ENCODE measurements at places on chromosomes 12 and 14.

DNA sequence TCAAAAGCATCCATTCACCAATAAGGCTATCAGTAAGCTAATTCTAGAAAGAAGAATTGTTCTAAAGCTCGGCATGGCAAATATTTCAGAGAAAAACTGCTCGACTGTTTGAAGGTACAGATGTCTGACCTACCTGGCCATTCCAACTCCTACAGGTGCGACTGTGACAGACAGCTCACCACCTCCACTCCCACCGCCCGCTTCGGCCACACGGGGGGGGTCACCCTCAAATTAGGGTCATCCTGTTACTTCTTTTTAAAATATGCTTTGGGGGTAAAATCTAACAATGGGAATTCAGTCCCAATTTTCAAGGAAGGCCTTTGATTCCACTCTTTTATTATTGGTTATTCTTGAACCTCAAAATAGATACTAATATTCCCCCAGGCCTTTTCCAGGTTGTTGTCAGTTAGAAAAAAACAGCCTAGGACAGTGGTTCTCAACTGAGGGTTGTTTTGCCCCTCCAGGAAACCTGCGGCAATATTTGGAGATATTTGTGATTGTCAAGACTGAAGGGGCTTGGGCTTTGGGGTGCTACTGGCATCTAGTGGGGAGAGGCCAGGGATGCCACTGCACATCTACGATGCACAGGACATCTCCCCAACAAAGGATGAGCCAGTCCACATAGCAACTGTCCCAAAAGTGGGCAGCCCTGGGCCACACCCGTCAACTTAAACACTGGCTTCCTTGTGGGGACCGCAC lies 81.2 kb downstream of the BCL11B start:
- DNase-seq = no peak

DNA sequence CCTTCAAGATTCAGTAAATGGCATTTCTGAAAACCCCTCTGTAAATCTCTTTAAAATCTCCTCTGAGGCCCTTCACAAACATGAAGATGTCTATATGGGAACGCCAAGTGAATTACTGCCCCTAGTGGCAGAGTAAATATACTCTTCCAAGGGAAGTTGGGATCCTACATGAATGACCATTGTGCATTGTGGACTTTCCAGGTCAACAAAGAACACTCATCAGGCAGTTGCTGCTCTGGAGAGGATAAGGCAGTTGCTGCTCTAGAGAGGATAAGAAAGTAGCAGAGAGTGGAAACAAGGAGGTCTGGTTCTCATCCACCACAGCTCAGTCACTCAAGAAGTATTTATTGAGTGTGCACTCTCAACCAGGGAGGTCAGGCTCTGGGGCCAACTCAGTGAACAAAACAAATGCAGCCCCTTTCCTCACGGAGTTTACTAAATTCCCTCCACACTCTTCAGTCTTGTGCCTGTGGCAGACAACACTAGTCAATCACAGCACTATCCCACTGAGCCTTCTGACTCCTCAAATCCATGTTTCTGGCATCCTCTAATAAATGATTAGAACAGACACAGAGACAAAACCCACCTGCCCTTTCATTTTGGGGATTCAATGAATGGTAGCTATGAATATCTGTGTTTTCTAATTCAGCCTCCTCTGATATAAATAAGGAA lies 52.9 kb downstream of the SVOP start:
- no peak for DNase-seq

DNA sequence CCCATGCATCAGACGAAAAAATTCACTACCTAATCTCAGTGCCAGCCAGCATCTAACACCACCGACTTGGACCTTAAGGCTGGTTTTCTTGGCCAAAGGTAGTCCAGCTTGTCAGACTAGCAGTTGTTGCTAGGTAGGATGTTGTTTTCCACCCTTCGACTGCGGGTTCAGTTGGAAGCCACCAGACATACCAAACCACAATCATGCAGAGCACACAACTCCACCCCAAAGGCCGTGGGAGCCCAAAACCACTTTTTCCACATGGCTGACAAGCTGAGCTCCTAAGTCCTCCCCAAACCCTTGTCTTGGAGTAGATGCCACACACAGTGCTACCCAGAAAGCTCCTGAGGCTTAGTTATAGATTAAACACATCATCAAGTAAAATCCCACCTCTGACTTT lies 46.8 kb downstream of the LRIG3 start:
- no peak for DNase-seq

DNA sequence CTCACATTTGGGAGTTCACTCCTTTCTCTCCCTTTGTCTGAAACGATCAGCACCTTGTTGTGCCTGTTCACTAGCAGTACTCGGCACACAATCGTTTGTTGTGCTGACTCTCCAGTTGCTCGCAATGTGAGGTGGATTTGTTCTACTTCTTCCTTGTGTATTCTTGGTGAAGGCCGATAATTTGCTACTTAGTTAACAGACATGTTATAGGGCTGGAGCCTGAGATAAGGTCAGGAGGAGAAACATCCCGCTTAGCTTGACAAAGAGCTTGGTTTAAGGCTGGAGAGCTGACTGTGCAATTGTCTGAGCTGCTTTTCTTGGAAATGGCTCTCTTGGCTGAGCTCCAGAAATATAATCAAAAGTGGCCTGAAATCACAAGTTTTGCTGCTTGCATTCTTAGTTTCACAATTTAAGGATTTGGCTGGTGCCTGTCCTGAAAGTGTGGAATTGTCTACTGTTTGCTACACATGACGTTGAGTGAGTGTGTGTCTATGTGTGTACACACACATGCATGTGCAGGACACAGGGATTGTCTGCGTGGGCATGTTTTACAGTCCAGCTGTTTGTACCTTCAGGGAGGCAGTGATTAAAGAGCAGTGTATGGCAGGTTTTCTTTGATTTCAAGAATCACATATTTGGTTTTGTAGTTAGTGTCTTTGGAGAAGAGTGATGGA lies 77.7 kb downstream of the ARF6 start:
- DNase-seq = no peak

DNA sequence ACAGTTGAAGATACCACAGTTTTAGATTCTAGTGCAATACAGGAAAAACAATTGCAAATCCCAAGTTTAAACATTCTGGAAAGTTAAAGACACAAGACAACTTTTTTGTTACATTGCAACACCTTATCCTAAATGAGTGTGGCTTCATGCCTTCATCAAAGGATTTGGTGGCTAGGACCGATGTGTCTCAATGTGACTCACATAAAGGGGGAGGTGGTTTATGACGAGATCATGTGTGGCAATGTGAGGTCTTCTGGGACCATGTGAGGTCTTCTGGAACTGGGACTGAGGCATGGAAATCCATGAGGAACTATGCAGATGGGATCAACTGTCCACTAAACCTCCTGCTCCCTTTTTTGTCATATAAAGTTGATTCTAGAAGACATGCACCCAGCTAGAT lies 166.2 kb downstream of the PAX9 start:
- DNase-seq = no peak

DNA sequence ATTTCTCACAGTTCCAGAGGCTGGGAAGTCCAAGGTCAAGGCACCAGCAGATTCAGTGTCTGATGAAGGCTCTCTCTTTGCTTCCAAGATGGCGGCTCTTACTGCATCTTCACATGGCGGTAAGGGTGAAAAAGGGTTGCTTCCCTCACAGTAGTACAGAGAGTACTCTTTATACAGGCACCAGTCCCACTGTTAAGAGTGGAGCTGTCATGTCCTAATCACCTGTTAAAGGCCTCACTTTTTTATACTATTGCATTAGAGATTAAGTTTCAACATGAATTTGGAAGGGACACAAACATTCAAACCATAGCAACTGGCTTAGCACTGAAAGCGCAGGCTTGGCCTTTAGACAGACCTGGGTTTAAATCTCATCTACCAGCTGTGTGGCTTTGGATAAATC lies 50.0 kb upstream of the TCL1A start:
- no peak for DNase-seq

GRCh38 chr14:80522411-80522810 lies 311.1 kb upstream of the DIO2 start:
- DNase-seq = no peak

- DNase-seq = no peak
These were observed 53.6 kb downstream of the AKAP6 start for GRCh38 chr14:32382704-32383103.

DNA sequence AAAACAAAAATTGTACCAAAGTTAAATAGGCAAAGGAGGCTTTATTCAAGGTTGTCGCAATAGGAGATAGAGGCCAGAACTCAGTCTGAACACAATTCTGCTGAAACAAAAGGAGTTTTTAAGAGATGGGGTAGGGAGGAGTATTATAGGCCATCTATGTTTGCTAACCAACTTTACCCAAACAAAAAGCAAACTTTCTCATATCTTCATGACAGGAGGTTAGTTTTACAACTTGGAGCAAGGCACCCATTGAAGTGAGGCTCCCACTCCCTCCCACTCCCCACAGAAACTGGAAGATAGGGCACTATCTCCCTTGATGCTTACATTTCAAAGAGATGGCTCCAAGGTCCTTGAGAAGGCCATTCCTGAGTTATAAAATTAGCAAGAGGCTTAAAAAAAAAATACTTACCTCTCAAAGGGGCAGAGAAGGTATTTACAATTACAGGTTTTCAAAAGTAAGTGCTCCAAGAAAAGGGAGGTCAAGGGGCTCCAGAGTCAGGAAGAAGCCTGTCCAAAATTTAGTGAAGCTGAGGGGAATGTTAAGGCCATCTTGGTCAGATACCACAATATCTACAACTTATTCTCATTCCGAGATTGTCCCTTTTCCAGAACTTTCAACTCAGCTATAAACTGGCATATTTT lies 84.4 kb upstream of the DHRS4 start:
- DNase-seq = no peak

DNA sequence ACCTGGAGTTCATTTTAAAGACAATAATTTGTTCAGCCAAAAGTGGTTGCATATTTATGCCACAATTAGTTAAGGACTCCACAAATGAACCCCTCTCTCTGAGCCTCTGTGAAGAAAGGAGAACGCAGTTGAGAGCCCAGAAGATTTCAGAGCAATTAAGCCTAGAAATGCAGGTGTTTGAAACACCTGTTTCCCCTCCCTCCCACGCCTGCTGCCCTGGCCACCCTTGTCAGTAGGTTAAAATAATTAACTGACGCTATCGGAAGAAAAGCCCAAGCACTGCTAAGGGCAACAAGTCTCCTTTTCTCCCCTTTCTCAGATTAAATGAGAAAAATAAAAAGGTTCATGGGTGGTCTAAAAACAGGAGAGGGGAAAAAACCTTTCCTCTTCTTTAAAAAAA lies 99.2 kb downstream of the PPM1A start:
- no peak for DNase-seq

- DNase-seq = no peak
These were observed 8.4 kb downstream of the ADCY6 start for GRCh38 chr12:48780381-48781025.

GRCh38 chr12:26275313-26276131 lies 80.1 kb downstream of the SSPN start:
- no peak for DNase-seq

GRCh38 chr14:82126006-82126405 lies 592.4 kb upstream of the SEL1L start:
- no peak for DNase-seq

GRCh38 chr12:114339626-114340025 lies 66.3 kb downstream of the TBX5 start:
- DNase-seq = no peak

DNA sequence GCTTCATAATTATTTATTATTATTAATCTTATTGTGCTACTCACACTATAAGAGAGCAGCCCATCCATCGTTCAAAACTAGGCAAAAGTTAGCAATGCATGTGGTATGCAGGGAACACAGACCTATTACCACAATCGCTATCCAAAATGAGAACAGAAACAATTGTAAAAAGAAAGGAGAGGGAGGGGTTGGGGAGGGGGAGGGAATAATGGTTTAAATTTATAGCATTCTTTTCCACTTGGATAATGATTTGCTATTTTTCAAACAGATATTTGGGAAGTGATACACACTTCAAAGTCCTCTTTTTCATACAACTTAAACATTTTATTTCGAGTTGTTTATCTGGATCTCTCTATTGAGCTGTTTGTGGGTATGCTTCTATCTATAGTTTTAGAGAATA lies 248.6 kb upstream of the SOX5 start:
- no peak for DNase-seq

GRCh38 chr14:31880935-31881334 lies 196.2 kb upstream of the ARHGAP5 start:
- no peak for DNase-seq

DNA sequence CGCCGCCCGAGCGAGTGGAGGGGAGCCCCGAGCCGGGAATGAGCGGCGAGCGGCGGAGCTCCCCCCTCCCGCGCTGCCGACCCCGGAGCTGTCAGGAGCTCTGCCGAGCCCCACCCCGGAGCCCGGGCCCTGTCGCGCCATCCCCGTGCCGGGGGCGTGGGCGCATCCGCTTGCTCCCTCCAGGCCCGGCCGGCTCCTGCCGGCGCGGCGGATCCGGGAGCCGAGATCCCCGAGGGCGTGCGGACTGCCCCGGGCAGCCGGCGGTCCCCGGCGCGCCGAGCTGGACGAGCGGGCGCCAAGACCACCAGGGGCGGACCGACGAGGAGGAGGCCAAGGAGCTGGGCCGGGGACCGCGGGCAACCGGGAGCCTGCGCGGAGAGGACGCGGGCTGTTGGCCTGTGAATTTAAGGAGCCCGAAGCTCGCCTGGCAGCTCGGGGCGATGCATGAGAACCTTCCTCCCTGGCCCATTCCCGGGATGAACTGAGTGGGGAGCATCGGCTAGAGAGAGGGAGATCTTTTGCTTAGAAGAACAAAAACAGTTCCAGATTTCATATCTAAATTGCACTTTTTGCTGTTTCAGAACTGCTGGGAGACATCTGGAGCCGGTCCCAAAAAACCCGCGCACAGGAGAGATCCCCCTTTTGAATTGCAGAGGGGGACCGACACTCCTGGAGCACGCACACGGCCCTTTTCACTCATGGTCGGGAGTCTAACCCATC lies 2.0 kb downstream of the PTHLH start:
- DNase-seq = no peak

DNA sequence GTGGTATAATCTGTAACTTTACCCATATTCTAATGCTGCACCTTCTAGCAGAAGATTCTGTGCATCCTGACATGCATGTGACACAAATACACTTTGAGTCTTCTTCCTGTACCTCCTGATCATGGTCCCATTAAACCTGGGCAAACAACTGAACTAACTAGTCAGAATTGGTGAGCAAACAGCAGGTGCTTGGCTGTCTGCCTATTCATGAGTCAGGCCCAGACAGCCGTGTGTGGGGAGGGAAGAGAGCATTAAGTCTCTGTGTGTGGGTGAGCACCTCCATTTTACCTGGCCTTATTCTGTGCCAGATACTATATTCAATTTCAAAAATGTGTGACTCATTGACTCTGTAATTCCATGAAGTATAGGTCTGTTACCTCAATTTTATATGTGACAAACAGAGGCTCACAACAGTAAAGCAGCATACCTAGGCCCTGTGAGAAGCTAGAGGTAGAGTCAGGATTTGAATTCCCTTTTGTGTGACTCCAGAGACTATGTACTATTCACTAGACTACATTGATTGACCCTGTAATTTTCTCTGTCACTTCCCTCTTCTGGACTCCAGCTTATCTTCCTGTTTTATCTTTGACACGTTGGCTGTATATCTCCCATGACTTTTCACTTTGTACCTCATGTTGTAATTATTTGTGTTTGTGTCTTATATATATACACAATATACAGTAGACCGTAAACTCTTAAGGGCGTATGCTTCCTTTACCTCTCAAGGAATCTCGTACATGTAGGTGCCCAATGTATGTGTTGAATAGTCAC lies 32.2 kb downstream of the SUSD6 start:
- peak; percentile 23 for DNase-seq

GRCh38 chr14:70096866-70097265 lies 91.9 kb downstream of the SLC8A3 start:
- DNase-seq = no peak

GRCh38 chr12:114658002-114658441 lies 26.0 kb downstream of the TBX3 start:
- no peak for DNase-seq

GRCh38 chr12:15494329-15495046 lies 172.2 kb downstream of the PTPRO start:
- no peak for DNase-seq

Measured in stimulated activated CD8-positive, alpha-beta memory T cell treated with anti-CD3 and anti-CD28 coated beads, Interleukin-15, amount 100 ng/mL, for 1 hour (primary cell).